ENCODE measurements at places on chromosomes 12 and 14.

- no peak overlapping the region for H3K4me3 ChIP-seq
- H3K36me3 ChIP-seq: no peaks in the 10 kb centered on the region
- H3K4me1 ChIP-seq: peaks cover 56% of the 10 kb centered on the region
- H3K27ac ChIP-seq: no peak overlapping the region
These were observed 123.5 kb downstream of the MED13L start for GRCh38 chr12:116153983-116154382.

DNA sequence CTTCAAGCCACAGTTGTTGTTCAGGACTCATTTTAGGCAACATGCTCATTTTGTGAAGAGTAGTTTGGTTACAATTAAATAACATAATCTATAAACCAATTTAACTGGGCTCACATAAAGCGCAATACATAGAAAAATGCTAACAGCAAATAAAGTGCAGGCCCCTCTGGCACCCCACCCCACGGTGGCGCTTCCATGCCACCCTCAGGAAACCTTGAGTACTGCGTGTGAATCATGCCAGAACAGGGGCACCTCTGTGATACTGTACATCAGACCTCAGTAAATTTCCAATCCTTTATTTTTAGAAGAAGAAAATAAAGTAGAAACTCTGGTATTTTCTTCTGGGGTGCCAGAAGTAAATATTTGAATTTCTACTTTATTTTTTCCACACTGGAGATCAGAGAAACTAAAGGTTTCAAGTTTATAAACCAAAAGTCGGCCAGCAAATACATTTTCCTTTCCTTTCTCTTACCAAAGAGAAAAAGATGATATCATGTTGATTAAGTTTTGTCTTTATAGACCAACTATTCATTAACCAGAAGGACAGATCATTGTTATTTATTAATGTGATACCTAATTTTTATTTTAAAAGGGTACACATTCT lies 316.8 kb downstream of the PAWR start:
- H3K27ac ChIP-seq: no peak overlapping the region
- H3K4me1 ChIP-seq: no peaks in the 10 kb centered on the region
- no peaks in the 10 kb centered on the region for H3K36me3 ChIP-seq

DNA sequence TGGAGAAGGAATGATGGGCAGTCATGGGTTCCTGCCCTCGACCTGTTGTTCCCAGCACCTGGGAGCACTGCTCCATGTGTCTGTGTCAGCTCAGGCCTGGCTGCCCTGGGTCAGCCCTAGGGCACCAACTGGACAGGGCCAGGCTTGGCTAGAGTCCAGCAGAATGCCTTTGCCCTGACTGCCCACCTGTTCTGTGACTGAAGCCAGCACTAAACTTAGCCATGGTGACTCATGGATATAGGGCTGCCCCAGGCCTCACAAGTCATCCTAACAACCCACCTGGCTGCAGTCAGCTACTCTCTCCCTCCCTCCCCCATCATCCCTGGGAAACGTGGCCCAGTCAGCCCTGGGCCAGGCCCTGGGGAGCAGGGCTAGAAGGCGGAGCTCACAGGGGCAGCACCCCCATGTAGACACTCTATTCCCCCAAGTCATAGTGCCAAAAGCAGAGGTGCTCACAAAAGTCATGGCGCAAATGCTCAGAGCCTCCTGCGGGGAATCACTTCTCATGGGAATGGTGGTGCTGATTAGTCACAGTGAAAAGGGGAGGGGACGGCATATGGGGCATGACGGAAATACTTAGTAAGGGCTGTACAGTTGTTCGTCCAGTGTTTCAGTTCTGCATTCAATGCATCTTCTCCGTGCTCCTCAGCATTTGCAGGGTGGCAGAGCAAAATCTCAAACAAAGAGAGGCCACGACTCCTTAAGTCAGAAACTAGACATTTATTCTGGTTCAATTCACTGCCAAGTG lies 52.0 kb upstream of the NTF3 start:
- H3K4me3 ChIP-seq: no peak overlapping the region
- no peaks in the 10 kb centered on the region for H3K36me3 ChIP-seq
- no peak overlapping the region for H3K27ac ChIP-seq
- H3K27me3 ChIP-seq: no peaks in the 10 kb centered on the region
- DNase-seq: no peak

- H3K27me3 ChIP-seq: no peaks in the 10 kb centered on the region
- peaks cover 61% of the 10 kb centered on the region for H3K4me1 ChIP-seq
- H3K36me3 ChIP-seq: peaks cover 42% of the 10 kb centered on the region
- no peak for DNase-seq
- no peak overlapping the region for H3K4me3 ChIP-seq
These were observed 31.8 kb downstream of the CNOT2 start for GRCh38 chr12:70275045-70275444.

DNA sequence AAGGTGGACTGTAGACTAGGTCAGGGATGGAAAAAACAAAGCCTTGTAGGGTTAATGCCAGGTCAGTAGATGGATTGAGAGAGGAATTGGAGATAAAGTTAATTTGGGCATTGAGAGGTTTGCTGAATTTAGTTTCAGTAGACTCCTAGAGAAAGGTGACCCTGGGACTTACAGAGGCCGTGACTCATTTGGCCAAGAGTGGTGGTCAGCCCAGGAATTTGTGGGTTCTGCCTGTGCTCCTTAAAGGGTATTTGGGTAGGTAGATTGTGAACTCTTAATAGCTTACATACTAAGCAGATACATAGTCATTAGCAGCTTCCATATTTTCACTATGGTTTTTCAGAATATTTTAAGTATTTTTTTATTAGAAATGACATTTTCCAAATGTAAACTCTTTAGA lies 21.8 kb downstream of the PLEKHA5 start:
- no peak overlapping the region for H3K4me3 ChIP-seq
- no peaks in the 10 kb centered on the region for H3K4me1 ChIP-seq
- H3K27me3 ChIP-seq: no peaks in the 10 kb centered on the region
- H3K27ac ChIP-seq: no peak overlapping the region
- H3K36me3 ChIP-seq: no peaks in the 10 kb centered on the region

DNA sequence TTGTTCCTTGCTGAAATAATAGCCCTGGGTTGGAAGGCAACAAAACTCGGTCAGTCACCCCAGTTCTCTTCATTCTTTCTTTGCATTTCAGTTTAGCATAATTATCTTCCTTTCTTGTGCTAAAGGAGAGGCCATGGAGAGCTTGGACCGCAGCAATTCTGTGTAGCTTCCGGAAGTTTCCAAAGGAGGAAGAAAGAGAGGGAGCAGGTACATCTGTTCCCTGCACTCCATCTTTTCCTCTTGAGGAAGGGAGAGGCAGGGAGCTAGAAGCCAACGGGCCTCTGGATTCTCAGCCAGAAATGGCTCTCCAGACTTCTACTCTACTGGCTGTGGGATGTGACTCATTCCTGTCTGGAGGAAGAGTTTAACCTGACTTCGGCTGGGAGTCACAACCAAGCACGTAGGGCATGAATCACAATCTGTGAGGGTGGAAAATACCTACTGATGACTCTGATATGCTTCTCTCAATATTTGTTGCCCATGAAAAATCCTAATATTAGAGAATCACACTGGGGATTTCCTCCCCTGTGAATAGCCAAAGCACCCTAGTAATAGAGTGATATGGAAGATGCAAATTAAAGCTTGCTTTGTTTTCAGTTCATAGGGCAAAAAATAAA lies 17.0 kb downstream of the ANO6 start:
- peak overlapping the region; percentile 53 for H3K4me3 ChIP-seq
- peak; percentile 44 for DNase-seq
- peak overlapping the region; percentile 90 for H3K27ac ChIP-seq
- peaks cover 55% of the 10 kb centered on the region for H3K4me1 ChIP-seq
- no peaks in the 10 kb centered on the region for H3K27me3 ChIP-seq
- peaks cover 13% of the 10 kb centered on the region for H3K36me3 ChIP-seq

- no peak for DNase-seq
- H3K4me1 ChIP-seq: no peaks in the 10 kb centered on the region
- no peak overlapping the region for H3K27ac ChIP-seq
- H3K4me3 ChIP-seq: no peak overlapping the region
These were observed 27.0 kb upstream of the EEA1 start for GRCh38 chr12:92955997-92956663.

GRCh38 chr12:129772501-129773493 lies 131.0 kb downstream of the TMEM132D start:
- no peaks in the 10 kb centered on the region for H3K4me1 ChIP-seq
- no peak overlapping the region for H3K27ac ChIP-seq
- no peaks in the 10 kb centered on the region for H3K27me3 ChIP-seq

GRCh38 chr14:66109426-66109825 lies 376.7 kb upstream of the CCDC196 start:
- H3K36me3 ChIP-seq: no peaks in the 10 kb centered on the region
- no peaks in the 10 kb centered on the region for H3K4me1 ChIP-seq
- DNase-seq: no peak
- H3K4me3 ChIP-seq: no peak overlapping the region
- no peaks in the 10 kb centered on the region for H3K27me3 ChIP-seq
- no peak overlapping the region for H3K27ac ChIP-seq

GRCh38 chr14:24147761-24148428 lies 597 bp downstream of the RNF31 start:
- peaks cover 55% of the 10 kb centered on the region for H3K4me1 ChIP-seq
- DNase-seq: no peak

DNA sequence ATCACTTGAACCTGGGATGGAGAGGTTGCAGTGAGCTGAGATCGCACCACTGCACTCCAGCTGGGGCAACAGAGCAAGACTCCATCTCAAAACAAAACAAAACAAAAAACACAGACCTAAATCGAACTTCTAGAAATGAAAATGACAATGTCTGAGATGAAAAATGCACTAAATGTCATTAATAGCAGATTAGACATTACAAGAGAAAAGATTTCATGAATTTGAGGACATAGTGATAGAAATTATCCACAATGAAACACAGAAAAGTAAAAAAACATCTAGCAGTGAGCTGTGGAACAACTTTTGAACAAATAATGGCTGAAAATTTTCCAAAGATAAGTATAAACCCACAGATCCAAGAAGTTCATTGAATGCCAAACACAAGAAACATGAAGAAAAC lies 35.2 kb downstream of the BICDL1 start:
- no peak for DNase-seq
- peaks cover 11% of the 10 kb centered on the region for H3K4me1 ChIP-seq
- H3K27me3 ChIP-seq: no peaks in the 10 kb centered on the region
- no peak overlapping the region for H3K27ac ChIP-seq

GRCh38 chr12:59559696-59560095 lies 36.1 kb upstream of the SLC16A7 start:
- H3K4me3 ChIP-seq: no peak overlapping the region
- H3K4me1 ChIP-seq: no peaks in the 10 kb centered on the region
- DNase-seq: no peak
- no peak overlapping the region for H3K27ac ChIP-seq
- no peaks in the 10 kb centered on the region for H3K36me3 ChIP-seq

GRCh38 chr12:131065279-131065678 lies 111.6 kb downstream of the ADGRD1 start:
- no peaks in the 10 kb centered on the region for H3K36me3 ChIP-seq
- no peak overlapping the region for H3K4me3 ChIP-seq
- no peaks in the 10 kb centered on the region for H3K4me1 ChIP-seq

- H3K36me3 ChIP-seq: no peaks in the 10 kb centered on the region
- no peak overlapping the region for H3K27ac ChIP-seq
- no peak overlapping the region for H3K4me3 ChIP-seq
- H3K27me3 ChIP-seq: no peaks in the 10 kb centered on the region
These were observed 282.9 kb downstream of the CCER1 start for GRCh38 chr12:90672081-90672480.

DNA sequence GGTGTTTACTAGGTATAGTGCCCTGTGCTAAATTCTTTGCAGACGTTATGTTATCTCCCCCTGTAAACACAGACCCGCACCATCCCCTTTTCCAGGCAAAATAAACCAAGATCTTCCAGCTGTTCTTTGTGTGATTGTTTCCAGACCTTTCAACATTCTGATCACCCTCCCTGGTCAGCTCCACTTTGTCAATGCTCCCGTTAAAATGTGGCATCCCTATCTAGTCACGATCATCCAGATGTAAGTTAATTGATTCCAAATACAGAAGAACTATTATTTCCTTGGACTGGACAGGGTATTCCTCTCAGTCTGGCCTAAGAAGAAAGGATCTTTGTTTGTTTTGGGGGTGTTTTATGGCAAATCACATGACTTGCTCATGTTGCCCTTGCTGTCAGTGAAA lies 127.6 kb upstream of the ARID2 start:
- no peak for DNase-seq
- H3K27ac ChIP-seq: no peak overlapping the region
- no peak overlapping the region for H3K4me3 ChIP-seq
- peaks cover 4% of the 10 kb centered on the region for H3K27me3 ChIP-seq
- no peaks in the 10 kb centered on the region for H3K4me1 ChIP-seq

GRCh38 chr12:5507401-5507935 lies 75.6 kb downstream of the NTF3 start:
- no peak overlapping the region for H3K4me3 ChIP-seq
- peaks cover 5% of the 10 kb centered on the region for H3K27me3 ChIP-seq
- DNase-seq: no peak
- H3K4me1 ChIP-seq: no peaks in the 10 kb centered on the region
- no peaks in the 10 kb centered on the region for H3K36me3 ChIP-seq

DNA sequence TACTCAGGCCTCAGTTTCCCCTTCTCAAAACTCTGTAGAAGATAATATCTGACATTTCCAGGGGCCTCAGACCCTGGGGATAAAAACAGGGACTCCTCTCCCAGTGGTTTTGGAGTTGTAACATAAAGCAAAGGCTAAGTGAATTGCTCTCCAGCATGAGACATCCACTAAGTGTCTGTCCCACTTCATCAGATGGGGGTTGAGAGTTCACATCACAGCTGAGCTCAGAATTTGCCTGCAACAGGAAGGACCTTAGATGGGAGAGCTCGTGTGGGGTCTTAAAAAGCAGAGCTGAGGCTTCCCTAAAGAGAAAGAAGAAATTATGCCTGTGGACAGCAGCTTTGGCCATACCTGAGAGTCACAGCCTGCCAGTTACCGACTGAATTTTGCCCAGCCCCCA lies 61.1 kb downstream of the TBX5 start:
- H3K27me3 ChIP-seq: no peaks in the 10 kb centered on the region
- no peak overlapping the region for H3K4me3 ChIP-seq
- no peak for DNase-seq
- no peaks in the 10 kb centered on the region for H3K4me1 ChIP-seq
- H3K27ac ChIP-seq: no peak overlapping the region

- peaks cover 7% of the 10 kb centered on the region for H3K27me3 ChIP-seq
- peak; percentile 57 for DNase-seq
- no peak overlapping the region for H3K27ac ChIP-seq
- no peaks in the 10 kb centered on the region for H3K36me3 ChIP-seq
These were observed 8.3 kb upstream of the PLEK2 start for GRCh38 chr14:67420102-67420739.

GRCh38 chr12:121769831-121770301 lies 23.6 kb downstream of the RHOF start:
- peaks cover 3% of the 10 kb centered on the region for H3K36me3 ChIP-seq
- no peak for DNase-seq
- no peak overlapping the region for H3K4me3 ChIP-seq

- peaks cover 66% of the 10 kb centered on the region for H3K4me1 ChIP-seq
- peak overlapping the region; percentile 75 for H3K27ac ChIP-seq
- no peaks in the 10 kb centered on the region for H3K36me3 ChIP-seq
These were observed 221.8 kb downstream of the SLC41A2 start for GRCh38 chr12:104736307-104736706.

- H3K36me3 ChIP-seq: no peaks in the 10 kb centered on the region
- H3K27ac ChIP-seq: no peak overlapping the region
- peaks cover 8% of the 10 kb centered on the region for H3K4me1 ChIP-seq
- DNase-seq: no peak
These were observed 279.4 kb downstream of the CACNA1C start for GRCh38 chr12:2332236-2332635.

- no peaks in the 10 kb centered on the region for H3K36me3 ChIP-seq
- no peaks in the 10 kb centered on the region for H3K27me3 ChIP-seq
- peaks cover 2% of the 10 kb centered on the region for H3K4me1 ChIP-seq
These were observed 30.3 kb downstream of the PIGH start for GRCh38 chr14:67569651-67570290.

Measured in activated naive CD8-positive, alpha-beta T cell treated with anti-CD3 and anti-CD28 coated beads, Interleukin-2, amount 50 U/mL, for 24 hours (primary cell).